HFFc6 (cell line): ENCODE measurements at places on chromosomes 13 and 19. TPM values are rescaled to one million over a fixed set of nuclear protein-coding genes. Genes with fewer than 3 reads are reported as not detected.

The ZNF492 gene
- total RNA-seq: 0.08 to 0.09 TPM in 2 of 3 replicates, not detected in the other

The NCAN gene
- total RNA-seq: not detected in 3 replicates

The COX6B1 gene
- 412 and 442 TPM in 2 replicates for total RNA-seq

The SMARCA4 gene
- 106 to 117 TPM (median 115 TPM) in 3 replicates for total RNA-seq

The OXGR1 gene
- not detected in 3 replicates for total RNA-seq

- no peak for DNase-seq
These were observed 88.4 kb upstream of the DOCK9 start for GRCh38 chr13:99066219-99066618.

GRCh38 chr13:23949736-23950135, 52.4 kb upstream of the C1QTNF9B start:
- no peak for DNase-seq

DNA sequence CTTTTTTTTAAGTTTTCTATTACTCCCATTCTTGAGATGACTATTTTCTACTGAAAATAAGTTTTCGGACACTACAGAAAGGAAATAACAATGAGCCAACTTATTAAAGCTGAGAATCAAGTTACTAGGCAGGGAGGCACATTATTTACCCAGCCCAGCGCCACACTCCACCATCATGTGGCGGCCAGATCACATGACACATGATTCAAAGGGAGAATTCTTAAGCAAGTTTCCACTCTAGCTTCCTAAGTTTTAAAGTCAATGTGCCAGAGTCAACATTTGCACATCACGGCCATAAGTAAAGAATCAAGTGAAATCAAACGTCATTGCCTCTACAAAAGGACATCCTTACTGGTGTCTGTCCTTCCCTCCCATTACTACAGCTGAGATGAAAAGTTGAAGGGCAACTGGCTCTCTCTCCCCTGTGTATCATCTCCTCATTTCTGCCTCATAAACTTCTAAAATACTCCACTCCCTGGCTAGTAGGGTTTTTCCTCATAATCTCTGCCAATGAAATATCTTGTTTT, 81.7 kb downstream of the KLF12 start:
- no peak for DNase-seq

DNA sequence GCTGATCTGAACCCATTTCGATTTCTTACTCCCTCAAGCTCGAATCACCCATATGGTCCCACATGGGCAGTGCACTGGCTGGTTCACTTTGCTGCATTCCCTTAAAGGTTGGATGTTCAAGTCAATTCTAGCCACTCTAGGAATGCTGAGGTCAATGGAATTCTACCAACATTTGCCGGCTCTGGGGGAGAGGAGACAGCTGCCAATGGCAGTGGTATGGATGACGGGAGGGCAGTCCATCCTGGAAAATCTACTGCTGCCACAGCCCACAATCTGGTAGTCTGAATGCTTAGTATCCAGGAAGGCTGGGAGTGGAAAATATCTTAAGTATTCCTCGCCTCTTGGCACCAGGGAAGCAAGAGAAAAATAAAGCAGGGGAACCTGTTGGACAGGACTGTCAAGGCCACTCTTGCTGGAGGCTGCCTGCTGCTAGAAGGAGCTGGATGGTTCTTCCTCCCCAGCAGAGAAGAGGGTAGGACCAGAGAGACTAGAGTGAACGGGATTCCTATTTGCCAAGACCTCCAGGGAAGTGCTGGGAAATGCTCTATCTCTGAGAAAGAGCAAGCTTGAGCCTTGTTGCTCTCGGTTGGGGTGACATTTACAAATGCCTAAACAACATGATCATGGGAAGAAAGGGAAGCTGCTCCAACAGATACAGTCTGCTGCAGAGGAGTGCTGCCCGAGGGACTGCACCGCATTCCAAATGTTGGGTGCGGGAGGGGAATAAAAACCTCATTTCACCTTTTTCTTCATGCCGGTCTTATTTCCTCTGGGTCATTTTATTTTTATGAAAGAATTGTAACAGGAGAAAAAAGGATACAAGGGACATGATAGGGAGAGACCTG, 20.7 kb upstream of the HMGB1 start:
- no peak for DNase-seq

DNA sequence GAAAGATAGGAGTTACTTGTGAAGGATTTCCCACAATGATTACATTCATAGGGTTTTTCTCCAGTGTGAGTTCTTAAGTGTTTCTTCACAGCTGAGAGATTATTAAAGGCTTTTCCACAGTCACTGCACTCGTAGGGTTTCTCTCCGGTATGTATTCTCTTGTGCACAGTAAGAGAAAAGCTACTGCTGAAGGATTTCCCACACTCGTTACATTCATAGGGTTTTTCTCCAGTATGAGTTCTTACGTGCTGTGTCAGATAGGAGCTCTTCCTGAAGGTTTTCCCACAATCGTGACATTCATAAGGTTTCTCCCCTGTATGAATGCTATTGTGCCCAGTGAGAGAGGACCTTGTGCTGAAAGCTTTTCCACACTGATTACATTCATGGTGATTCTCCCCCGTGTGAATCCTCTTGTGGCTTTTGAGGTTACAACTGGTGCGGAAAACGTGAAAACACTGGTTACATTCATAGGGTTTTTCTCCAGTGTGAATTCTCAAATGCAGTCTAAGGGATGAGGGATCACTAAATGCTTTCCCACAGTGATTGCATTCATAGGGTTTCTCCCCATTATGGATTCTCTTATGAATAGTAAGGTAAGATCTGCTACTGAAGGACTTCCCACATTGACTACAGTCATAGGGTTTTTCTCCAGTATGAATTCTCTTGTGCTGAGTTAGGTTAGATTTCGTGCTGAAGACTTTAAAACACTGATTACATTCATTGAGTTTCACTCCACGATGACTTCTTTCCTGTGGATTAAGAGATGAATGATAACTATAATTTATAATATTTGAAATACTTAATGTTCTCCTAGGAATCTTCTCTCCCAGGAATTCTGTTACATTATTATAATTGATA, 20.6 kb downstream of the ZNF558 start:
- peak; percentile 5 for DNase-seq

- DNase-seq: peak; percentile 80
These were observed 246.1 kb downstream of the DCT start for GRCh38 chr13:94233401-94233800.
